Hematopoietic multipotent progenitor cell treated with erythropoietin and hydrocortisone succinate and interleukin-3 and kit ligand, for 17 days (in vitro differentiated cells): ENCODE measurements at places on chromosomes 3 and 15.

DNA sequence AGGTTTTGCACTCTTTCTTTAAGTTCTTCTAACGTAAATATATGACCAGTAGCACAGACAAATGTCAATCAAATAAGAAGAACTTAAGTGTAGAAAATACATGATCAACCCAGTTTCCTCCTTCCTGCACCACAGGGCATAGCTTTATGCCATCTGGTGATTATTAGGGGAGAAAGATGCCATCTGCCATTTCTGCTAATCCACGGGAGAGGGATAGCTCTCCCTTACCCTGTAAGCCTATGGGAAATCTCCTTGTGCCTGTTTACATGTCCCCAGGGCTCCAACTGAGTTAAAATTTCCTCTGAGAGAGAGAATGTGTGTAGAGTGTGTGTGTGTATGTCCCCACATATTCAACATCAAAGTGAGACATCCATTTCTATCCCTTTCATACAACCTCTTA is 135.9 kb downstream of the RSL24D1 start:
- no peak for DNase-seq

DNA sequence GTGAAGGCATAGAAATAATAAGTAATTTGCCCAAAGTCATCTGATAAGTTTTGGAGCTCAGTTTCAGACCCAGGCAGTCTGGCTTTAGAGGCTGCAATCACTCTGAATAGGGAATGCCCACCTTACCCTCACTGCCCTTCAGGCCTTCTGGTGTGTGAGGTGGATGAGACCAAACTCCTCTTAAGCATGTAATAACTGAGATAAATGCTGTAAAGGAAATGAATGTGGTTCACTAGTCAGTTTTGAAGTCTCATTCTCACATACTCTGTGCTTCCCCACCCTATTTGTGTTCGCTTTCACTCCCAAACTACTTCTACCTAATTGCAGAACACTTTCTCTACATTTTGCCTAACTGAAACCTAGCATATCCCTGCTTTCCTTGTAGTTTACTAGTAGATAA is 144.1 kb downstream of the FILIP1L start:
- no peak for DNase-seq

DNA sequence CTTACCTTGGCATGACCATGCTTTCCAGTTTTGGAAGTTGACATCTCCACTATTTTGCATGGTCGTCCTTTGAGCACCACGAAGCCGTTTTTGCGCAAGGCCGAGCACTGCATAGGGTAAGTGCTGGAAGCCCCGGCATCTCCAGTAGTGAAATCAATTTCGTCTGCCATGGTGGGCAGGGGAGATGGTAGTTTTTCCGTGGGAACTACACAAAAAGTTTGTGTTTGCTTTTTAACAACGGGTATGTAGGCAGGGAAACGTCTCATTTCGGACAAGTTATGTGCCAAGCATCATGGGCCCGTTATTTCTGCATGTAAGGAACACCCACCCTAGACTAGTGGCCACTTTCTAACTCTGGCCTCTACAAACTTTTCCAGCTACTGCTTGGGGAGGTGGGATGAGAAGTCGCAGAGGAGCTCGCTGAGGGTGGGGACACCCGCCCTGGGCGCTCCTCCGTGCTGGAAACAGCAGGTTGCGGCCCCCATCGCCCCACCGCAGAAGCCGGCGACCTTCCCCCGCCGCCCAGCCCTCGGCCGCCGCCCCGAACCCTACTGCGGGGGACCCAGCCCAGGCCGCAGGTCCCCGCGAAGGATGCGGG is 701 bp downstream of the EIF5A2 start:
- no peak for DNase-seq

- no peak for DNase-seq
Measured at GRCh38 chr15:27133249-27133648, 162.3 kb downstream of the GABRG3 start.

GRCh38 chr3:45964139-45964538 is 20.9 kb downstream of the CXCR6 start:
- DNase-seq, result no peak

DNA sequence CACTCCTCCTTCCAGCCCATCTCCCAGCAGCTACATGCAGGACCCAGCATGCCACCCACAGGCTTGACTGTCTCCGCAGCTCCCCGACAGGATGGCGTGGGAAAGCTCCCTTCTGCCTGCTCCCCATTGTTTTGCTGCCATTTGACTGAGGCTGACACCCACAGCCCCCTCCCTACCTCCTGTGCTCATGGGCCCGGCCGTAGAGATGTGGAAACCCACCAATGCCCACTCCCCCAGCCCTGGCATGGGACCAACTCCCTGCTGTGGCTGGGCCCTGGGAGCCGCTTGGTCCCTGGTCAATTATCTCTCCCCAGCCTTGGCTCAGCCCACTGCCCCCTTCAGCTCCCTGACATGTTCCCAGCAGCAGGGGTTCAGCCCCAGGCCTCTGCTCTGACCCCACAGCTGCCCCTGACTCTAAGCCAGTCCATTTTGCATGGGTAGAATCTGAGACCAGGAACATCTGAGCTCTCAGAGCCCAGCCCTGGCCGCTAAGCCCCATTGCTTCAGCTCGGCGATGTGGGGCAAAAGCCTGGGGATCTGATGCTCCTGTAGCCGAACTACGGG is 8.2 kb downstream of the C3orf22 start:
- no peak for DNase-seq

DNA sequence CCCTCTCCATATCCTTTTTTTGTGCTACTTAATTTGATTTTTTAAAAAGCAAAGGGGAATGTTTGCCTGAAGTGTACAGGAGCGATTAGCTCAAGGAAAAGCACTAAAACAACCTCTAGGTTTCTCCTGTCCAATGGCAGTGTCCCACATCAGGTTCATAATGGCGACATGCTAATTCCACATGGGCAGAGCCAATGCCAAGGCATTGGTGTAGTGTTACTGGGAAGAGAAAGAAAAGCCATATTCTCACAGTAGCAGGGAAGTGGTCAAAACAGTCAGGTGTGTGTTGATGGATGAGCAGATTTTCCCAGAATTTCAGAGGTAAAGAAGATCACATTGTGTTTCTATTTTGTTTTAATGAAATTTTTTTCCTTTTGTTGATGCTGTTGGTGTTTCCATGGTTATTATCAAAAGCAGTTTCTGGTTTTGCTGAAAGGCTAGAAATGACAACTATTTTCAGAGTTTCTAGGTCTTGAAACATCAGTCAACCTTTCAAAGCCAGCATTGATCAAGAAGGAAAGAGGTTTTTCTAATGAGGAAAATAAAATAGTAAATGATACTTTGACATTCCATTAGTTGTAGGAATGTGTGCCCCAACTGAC is 65.2 kb downstream of the FNDC3B start:
- no peak for DNase-seq

DNA sequence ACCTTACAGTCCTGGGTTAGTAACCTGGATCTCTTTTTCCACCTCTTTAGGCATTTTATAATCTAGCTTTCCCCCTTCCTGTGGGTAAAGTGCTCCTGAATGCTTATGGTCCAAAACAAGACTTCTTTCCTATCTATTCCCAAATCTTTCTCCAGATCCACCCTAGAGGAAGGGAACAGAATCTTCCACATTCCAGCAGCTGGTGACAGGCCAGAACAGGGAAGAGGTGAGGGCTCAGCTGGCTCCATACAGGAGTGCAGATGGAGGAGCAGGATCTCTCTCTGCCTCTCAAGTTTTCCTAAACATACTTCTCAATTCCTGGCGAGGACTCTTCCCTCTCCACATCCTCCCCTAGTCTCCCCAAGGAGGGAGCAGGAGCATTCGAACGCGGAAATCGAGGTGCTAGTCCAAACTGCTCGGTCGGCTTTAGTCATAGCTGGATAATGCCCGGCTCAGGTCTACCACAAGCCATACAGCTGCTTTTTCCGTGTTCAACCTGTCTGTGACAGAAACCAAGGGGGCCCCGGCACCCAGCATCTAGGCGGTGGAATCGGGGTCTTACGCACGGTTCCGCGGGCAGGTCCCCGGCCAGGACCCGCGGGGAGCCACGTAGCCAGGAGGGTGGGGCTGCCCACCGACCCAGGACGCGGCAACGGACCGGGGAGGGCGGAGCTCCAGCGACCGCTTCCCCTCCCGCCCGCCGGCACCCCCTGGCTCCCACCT is 4.0 kb downstream of the RASSF1 start:
- DNase-seq, result no peak

GRCh38 chr3:136353461-136353860 is 103.3 kb downstream of the PCCB start:
- no peak for DNase-seq

GRCh38 chr3:147038481-147038880 is 367.9 kb downstream of the ZIC4 start:
- no peak for DNase-seq

DNA sequence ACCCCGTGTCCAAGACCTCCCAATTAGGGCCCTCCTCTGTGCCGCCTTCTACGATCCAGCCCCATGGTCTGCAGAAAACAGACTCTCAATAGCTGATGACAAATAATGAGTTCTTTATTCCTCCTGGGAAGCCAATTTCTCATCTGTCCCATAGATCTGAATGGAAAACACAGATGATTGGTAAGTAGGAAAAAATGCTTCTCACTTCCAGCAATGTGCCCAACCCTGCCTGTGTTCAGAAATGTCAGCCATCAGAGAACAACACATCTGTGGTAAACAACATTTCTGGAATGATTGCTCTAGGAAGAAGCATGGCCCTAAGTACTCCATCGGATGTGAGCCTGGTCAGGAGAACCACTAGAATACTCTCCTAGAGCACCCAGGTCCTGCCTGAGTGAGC is 240.5 kb upstream of the HES1 start:
- DNase-seq, result no peak

DNA sequence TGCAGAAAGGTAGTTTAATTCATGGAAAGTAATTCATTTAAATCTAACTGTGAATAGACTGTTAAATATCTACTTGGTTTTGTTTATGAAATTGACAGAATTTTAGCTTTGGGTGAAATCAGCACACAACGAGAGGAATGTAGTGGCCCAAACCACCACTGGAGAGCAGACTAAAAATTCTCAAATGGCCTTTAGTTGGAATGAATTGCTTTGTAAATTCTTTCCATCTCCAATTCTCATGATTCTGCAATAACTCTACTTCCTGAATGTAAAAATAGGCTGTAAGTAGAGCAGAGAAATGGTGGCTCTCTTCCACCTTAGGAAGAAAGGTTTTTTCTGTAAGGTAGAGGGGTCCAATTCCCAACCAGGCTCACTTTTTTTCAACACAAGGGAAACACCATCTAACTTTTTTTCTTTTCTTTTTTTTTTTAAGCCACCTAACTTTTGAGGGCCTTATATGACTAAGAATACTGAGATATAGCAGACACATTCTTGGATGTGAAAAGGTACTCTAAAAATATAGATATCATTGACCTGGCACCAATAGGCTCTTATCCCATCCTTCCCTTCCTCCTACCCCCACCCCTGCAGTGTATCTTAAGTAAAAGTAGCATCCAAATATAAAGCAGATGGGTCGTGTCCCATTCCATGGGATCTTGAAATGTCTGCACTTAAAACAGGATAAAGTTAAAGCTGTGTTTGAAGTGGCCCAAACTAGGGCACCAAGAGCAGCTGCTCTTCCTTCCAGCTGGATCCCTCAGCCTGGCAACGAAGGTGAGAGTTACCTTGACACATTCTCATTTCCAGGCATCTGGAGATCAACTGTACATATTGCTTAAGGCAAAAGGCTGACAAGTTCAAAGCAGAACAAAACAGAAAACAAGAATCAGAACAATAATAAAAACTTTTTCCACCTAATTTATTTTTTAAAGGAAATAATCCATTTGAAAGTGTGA is 194.1 kb downstream of the TPRG1 start:
- no peak for DNase-seq

DNA sequence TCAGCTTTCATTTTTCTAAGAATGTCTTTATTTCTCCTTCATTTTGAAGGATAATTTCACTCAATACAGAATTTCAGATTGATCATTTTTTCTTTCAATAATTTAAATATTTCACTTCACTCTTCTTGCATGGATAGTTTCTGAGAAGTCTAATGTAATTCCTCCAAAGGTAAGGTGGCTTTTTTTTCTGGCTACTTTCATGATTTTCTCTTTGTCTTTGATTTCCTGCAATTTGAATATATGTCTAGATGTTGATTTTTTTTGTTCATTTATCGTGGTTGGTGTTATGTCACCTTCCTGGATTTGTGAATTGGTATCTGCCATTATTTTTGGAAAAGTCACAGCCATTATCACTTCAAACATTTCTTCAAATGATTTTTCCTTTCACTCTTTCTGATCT is 14.6 kb upstream of the MCF2L2 start:
- no peak for DNase-seq

DNA sequence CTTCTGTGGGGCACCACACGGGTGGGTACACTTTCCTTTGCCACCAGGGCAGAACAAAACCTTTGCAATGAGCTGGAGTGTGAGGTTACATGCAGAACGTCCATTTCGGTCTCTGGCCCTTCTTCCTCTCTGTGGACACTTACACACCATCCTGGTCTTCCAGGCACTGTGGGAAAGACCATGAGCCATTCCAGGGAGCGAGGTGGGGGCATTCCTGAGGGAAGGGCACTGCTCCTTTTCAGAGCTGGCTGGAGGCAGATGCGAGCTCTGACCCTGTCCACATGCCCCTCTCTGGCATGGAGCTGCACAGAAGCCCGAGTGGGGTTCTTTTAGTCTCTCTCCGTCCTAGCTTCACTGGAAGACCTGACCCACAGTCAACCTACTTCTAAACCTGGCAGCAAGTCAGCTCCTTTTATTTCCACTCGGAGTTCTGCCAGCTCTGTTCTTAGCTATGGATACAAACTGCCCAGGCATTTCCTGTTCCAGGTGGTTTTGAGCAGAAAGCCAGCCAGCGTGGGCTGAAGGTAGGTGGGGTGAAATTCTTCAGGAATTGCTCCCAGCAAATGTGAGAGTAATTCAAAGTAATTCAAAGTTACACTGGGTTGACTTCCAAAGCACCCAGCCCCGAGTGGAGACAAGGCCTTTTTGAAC is 281.4 kb downstream of the ADAMTS17 start:
- DNase-seq, result no peak

DNA sequence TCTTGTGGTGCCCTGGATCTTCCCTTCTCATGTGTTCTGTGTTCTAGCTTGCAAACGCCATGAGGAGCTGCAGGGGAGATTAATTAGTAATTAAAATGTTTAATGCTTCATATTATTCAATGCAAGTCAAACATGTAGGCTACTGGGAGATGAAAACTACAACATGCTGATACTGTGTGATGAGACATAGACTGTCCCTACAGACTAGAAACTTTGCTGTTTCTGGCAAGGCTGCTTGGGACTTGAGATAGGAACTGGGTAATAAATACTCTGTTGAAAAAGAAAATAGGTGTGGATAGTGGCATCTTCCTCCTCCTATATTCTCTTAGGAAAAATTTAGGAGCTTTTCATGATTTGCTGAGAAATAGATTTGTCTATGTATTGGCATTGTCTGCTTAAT is 379.2 kb downstream of the LPP start:
- DNase-seq, result no peak

- no peak for DNase-seq
Measured at GRCh38 chr3:5095886-5096285, 26.2 kb upstream of the ARL8B start.

GRCh38 chr15:47299846-47300434 is 417.4 kb upstream of the SEMA6D start:
- no peak for DNase-seq

- DNase-seq, result no peak
Measured at GRCh38 chr3:186184021-186184420, 75.1 kb upstream of the ETV5 start.

- DNase-seq, result no peak
Measured at GRCh38 chr3:35664460-35664919, 25.2 kb downstream of the ARPP21 start.

GRCh38 chr3:194137008-194137505 is 1.1 kb downstream of the HES1 start:
- DNase-seq, result no peak
